Cortex of kidney (tissue), 1 donor: ENCODE measurements at places on chromosomes 4 and X.

DNA sequence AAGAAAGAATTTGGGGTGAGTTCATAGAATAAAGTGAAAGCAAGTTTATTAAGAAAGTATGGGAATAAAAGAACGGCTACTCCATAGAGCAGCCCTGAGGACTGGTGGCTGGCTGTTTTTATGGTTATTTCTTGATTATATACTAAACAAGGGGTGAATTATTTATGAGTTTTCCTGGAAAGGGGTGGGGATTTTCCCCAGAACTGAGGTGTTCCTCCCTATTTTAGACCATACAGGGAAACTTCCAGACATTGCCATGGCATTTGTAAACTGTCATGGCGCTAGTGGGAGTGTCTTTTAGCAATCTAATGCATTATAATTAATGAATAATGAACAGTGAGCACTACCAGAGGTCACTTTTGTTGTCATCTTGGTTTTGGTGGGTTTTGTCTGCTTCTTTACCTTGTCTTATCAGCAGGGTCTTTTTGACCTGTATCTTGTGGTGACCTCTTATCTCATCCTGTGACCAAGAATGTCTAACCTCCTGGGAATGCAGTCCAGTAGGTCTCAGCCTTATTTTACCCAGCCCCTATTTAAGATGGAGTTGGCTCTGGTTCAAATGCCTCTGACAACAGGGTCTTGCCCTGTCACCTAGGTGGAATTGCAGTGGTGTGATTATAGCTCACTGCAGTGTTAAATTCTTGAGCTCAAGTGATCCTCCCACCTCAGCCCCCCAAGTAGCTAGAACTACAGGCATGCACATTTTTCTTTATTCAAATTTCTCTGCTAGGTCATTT is 27.1 kb downstream of the RAPGEF2 start:
- DNase-seq: no peak

GRCh38 chrX:130756233-130756632 is 146.8 kb downstream of the ENOX2 start:
- DNase-seq: no peak

- DNase-seq: no peak
Observed at GRCh38 chr4:3389233-3390215, 52.2 kb upstream of the HGFAC start.

GRCh38 chr4:56828784-56829535 is 7.5 kb upstream of the SPINK2 start:
- DNase-seq: no peak

- no peak for DNase-seq
Observed at GRCh38 chr4:173025131-173025530, 143.5 kb upstream of the GALNT7 start.

GRCh38 chrX:39514801-39515200 is 583.0 kb downstream of the BCOR start:
- no peak for DNase-seq

DNA sequence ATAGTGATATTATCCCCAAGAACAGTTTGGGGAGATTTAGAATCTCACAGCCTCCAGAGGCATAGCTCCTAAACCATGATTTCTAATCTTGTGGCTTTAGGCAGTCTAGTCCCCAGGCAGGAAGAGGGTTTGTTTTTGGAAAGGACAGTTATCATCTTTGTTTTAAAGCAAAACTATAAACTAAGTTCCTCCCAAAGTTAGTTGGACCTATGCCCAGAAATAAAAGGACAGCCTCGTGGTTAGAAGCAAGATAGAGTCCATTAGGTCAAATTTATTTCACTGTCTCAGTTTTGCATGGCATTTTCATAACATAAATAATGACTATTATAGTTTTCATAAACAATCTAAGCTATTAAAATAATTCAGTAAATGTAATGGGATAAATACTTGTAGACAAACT is 120.5 kb downstream of the MAGEC2 start:
- no peak for DNase-seq

- no peak for DNase-seq
Observed at GRCh38 chr4:139816856-139817255, 151.2 kb downstream of the MGST2 start.

- DNase-seq: no peak
Observed at GRCh38 chr4:141352331-141352730, 131.6 kb downstream of the ZNF330 start.

DNA sequence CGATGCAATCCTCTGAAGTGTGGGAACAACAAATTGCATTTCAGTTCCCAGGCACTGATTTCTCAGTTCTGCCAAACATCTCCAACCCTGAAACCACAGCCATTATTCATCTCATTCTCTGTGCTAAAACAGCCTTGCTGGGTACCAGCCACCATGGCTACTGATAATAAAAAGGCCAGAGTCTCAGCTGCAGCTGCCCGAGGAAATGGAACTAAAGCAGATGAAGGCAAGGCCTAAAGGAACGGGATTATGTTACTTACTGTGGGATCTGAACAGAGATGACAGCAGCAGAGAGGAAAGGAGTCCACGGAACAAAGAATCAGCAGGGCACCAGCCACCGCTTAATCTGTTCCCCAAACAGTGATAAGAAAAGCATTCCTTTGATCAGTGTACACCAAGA is 155.7 kb downstream of the PAPSS1 start:
- no peak for DNase-seq

DNA sequence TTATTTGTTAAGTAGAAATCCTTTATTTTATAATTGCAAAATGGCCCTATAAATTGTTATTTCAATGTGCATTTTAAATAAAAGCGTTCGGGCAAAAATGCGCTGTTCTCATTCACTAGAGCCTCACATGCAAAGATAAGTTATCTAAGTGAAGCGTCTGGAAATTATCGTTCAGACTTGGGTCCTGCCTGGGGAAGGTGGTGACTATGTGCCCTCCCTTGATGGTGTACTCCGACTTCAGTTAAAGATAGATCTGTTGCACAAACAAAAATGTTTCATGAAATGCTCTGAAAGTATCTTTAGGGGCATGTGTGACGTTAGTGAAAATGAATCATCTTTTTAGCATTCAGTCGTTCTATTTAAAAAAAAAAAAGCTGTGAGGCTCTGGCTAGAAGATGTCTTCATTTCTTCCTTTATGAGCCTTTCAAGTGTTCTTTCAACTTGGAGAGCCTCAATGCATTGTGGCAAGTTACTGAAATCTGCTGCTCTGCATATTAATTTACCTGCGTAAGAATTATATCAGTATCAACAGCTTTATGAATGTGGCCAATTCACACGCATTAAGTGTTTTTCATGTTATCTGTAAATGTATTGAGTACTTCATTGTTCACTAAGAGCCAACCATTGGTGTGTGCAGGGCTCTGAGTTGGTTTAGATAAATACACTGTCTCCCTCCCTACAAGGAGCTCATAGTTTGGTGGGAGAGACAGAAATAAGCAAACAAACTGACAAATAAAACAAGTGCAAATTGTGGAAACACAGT is 83.0 kb downstream of the AFF1 start:
- no peak for DNase-seq

DNA sequence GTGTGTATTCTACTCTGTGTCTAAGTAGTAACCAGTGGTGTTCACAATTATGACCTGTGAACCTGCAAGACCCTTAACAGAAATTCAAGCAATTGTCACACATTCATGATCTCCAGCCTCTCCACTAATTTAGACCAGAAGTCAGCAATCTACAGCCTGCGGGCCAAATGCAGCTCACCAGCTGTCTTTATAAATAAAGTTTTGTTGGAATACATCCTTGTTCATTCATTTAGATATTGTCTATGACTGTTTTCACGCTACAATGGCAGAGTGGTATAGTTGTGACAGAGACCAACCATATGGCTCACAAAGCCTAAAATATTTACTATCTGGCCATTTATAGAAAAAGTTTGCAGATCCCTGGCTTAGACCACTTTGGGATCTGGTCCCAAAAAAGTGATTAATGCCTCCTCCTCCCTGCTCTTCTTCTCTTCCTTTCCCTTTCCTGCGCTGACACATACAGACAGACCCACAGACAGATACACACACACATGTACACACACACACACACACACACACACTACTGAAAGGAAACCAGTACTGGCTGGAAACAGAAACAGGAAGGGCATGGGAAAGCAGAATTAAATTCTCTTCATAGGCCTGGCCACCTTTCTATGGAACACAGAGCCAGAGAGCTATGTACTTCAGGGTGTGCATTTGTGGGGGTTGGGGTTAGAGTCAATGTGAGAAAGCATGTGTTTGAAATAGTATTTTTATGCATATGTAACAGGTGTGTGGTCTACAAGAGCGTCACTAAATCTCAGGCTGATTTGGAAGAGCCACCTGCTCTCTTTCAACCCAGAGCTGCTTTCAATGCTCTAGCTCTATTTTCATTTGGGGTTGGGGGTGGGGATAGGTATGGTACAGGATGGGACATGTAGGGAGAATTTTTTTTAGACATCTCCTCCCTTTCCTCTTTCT is 49.7 kb upstream of the TMEM164 start:
- DNase-seq: no peak

DNA sequence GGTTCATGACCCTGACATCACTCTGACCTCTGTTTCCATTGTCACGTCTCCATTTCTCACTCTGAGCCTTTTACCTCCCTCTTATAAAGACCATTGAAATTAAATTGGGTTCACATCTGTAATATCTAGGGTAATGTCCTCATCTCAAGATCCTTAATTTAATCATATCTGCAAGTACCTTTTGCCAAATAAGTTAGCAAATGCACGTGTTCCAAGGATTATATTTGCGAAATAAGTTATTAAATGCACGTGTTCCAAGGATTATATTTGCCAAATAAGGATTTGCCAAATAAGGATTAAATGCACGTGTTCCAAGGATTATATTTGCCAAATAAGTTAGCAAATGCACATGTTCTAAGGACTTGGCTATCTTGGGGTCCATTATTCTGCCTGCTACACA is 938.0 kb downstream of the NLGN4X start:
- DNase-seq: no peak

DNA sequence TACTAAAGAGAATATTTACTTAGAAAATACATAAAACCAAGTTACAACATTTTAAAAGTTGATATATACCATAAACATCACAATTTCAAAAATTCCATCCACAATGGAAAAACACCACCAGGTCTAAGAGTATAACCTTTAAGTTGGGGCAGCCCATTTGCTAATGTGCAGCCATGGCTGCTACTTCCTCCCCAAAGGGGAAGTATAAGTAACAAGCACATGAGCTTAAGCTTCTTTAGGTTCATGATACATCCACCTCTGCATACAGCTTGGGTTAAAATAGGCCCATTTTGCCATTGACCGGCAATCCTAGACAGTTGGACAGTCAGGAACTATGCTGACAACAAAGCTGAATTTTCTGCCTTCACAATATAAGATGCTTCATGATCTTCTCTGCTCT is 16.6 kb upstream of the GASK1B start:
- DNase-seq: no peak

DNA sequence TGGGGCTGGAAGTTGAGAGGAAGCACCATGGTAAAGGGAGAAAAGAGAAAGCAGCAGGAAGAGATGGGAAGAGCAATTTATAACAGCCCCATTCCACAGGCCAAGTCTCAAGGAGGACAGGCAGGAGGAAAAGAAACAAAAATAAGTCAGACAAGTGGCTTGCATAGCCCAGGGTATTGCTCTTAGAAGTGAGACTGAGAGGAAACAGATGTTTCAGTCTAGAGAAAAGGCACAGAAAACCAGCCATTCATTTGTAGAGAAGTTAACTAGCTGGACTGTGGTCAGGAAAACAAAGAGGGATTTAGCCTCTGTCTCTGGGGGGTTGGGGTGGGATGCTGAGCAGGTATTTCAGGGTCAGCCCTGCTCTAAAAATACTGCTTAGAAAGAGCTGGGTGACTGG is 175.0 kb upstream of the ARHGEF9 start:
- DNase-seq: no peak

- DNase-seq: no peak
Observed at GRCh38 chrX:31440546-31440945, 368.7 kb upstream of the FTHL17 start.

GRCh38 chr4:139933541-139933940 is 220.4 kb downstream of the MAML3 start:
- no peak for DNase-seq

DNA sequence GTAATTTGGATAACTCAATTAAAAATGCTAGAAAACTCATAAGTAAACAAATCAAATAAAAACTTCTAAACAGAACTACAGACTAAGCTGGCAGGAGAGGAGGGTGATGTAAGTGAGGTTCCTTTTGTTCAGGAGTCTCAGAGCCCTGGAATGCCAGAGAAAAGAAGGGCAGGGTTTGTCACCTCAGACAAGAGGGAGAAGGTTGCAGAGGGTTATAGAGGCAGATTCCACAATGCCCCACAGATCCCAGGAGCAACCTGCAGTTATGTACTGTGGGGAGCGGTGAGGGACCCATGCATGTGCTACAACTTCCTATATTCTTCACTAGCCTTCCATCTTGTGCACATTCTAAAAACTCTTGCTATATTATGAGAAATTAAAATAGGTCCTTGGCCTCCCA is 129.7 kb downstream of the CFAP299 start:
- no peak for DNase-seq

DNA sequence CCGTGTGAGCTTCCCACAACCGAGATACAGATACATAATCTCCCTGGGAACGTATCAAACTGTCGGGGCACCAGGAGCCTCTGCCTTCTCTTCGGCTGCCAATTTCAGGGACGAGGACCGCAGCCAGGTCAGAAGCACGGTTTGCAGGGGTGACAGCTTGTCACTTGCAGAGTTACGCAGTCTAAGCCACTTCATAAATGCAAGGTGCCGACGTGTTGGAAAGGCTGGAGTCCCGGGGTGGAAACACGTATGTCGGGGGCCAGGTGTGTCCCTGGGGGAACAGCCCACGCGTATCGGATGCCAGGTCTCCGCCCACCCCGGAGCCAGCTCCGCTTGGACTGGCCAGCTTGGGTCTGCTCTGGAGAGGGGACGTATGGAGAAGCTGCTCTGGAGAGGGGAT is 76.3 kb upstream of the SHOX start:
- no peak for DNase-seq

DNA sequence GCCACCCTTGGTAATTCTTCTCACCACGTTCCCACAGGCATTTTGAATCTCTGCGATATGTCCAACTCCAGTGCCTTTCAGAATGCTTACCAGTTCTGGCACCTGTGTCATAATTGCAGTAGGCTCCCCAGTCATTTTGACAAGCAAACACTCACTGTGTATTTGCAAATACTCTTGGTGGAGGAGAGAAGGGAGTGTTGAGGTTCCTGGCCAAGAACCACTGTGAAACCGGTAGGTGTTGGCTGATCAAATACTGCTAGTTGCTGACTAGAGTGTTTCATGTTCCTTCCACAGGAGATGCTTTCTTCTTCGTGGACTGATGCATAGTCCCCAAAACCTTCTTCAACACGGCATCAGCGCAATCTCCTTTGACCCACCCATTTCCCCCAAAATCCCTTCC is 16.0 kb upstream of the NLGN4X start:
- no peak for DNase-seq

DNA sequence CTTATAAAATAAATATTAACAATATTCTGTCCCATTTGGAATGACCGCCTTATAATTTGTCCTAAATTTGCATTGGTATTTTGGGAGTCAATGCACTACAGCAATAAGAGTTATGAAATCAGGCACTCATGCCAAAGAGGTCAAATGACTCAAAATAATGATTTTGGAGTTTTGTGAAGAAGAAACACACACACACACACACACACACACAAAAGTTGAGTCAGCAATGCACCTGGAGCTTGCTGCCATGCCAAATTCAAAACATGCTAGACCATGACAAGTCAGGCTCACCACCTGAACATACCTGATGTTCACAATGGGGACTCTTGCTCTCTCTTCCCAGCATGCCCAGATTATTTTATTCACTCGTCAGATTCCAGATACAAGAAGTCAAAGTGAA is 56.7 kb downstream of the PROM1 start:
- DNase-seq: no peak
